ENCODE measurements at places on chromosomes 1 and 21.

- no peak for DNase-seq
These were observed 74.9 kb downstream of the MIS18A start for GRCh38 chr21:32203877-32204480.

GRCh38 chr1:158248771-158249170 lies 5.5 kb upstream of the CD1A start:
- DNase-seq: no peak

DNA sequence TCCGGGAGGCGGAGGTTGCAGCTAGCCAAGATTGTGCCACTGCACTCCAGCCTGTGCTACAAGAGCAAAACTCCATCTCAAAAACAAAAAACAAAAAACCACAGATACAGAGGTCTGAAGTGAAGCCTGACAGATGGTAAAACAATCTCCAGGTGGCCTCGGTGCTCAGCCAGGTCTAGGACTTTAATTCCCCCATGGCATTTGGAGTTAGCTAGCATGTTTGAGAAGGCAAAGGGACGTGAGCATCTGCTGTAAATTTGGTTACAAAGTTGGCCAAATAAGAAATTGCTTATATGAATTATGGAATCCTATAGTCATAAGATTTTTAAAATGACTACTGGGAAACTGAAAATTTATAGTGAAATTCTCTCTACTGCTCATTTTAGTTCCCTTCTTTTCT lies 98.3 kb upstream of the FMN2 start:
- DNase-seq: no peak

- no peak for DNase-seq
These were observed at the start of gene MROH7 for GRCh38 chr1:54640863-54641836. Gene MROH7, plus strand, starts transcription at chr1:54641786. Its CDS starts 11,141 bp downstream, at chr1:54652927.

DNA sequence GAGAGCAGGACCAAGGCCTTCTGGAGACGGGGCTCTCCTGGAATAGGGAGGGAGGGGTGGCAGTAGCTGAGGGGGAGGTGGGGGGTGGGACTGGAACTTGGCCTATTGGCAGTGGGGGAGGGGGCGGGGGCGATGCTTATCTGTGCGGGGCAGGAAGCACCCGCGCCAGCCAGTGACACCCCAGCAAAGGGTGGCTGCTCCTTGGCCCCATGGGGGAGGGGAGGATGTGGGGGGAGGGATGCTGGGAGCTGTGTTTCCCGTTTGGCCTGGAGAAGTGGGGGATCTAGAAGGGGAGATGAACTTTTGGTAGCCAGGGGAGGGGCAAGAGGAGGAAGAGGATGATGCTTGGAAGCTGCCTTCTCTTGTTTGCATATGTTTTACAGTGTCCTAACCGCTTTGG lies 11.0 kb downstream of the ZBTB7B start:
- peak; percentile 30 for DNase-seq

DNA sequence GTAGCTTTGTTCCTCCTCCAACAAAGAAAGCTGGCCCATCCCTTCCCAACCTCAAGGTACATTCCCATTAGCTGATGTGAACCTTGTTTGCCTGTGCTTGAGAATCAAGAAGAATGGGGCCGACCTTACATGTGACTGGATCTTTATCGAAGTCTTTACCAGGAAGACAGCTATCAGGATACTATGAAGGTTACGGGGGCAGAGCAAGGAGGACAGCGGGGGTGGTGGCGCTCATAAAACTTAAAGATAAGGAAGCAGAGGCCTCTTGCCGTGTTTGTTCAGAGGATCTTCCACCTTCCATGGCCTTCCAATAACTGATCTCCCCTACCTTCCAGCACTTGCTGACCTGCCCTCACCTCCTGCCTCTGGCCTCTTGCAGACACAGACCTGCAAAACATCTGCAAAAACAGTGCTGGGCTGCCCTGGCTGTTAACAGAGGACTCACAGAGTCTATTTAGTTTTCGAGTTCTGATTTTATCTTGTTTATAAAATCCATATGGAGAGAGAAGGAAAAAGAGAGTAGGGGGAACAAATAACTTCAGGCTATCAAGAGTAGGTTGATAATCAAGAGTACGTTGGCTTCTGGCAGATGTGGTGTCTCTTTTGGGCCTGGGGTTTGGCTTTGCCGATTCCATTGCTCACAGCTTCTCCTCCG lies 198.0 kb downstream of the HUNK start:
- DNase-seq: no peak

GRCh38 chr1:27564710-27565649 lies 39.0 kb downstream of the AHDC1 start:
- DNase-seq: no peak

GRCh38 chr1:83860490-83861221 lies 138.3 kb downstream of the TTLL7 start:
- peak; percentile 68 for DNase-seq

GRCh38 chr1:240672132-240672811 lies 60.3 kb upstream of the GREM2 start:
- no peak for DNase-seq

DNA sequence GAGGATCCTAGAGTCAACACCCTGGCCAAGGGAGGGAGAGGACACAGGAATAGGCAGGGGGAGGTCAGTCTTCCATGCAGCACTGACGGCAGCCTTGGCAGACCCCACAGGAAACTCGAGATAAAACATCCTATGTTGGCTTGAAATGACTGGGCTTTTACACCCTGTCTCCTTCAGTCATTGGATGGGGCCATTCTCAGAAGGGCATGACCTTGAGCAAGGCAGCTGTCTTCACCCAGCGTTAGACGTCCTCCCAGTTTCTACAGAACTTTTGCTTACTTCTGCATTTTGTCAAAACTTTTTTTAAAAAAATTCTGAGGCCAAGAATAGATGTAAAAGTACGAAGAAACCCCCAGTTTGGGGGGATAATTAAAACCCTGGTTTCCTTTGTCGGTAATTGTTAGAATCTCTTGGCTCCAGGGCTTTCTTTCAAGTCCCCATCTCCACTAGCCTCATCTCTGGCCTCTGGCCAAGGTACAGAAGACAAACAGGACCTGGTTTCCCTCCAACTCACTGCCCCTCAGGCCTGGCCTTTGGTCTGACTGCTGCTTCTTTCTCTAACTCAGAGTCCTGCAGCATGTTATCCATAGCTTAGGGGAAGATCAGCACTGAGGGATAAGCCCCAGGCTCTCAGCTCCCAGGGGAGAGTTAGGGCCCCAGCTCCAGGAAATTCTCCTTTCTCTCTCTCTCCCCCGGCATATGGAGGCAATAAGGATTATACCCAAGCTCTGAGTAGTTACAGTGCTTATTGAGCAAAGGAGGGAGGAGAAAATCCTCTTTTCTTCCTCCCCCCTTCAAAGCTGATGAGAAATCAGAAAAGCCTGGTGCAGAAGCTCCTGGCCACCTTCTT lies 51.6 kb upstream of the KCND3 start:
- no peak for DNase-seq

DNA sequence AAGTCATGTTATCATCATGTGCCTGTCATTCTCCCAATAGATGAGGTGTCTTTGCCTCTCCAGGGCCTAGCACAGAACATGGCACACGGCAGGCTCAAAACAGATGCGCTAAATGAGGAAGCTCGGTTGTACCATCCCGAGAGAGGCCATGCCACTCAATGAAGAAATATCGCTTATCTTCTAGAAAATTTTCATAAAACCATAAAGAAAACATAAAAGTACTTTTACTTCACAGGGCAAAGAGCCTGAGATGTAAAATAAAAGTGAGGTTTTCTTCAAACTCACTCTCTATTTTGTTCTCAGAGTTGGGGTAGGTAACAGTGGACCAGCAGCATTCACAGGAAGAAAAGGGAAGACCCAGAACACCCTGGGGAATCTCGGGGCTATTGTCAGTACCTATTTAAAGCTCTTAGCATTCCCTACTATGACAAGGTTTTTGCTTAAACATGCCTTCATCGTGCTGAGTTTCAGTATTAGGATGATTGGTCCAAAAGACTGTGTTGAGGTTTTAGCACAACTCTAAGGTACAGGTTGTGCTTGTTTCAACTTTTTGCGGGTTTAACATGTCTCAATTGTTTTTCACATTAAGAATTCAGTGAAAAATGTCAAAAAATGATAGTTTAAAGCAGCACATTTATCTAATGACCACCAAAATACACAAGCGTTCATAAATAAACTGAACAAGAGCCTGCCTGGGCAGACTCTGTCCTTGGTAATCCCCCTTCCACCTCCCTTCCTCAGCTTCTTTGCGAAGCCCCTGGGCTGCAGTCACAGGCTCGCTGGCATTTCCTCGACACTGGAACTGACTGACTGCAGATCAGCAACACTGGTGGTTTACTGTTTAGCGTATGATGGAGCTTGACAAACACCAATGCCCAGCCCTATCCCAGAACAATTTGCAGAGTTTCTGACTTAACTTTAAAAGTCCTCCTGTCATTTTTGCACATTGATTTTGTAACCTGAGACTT lies 55.6 kb downstream of the COQ8A start:
- DNase-seq: no peak

DNA sequence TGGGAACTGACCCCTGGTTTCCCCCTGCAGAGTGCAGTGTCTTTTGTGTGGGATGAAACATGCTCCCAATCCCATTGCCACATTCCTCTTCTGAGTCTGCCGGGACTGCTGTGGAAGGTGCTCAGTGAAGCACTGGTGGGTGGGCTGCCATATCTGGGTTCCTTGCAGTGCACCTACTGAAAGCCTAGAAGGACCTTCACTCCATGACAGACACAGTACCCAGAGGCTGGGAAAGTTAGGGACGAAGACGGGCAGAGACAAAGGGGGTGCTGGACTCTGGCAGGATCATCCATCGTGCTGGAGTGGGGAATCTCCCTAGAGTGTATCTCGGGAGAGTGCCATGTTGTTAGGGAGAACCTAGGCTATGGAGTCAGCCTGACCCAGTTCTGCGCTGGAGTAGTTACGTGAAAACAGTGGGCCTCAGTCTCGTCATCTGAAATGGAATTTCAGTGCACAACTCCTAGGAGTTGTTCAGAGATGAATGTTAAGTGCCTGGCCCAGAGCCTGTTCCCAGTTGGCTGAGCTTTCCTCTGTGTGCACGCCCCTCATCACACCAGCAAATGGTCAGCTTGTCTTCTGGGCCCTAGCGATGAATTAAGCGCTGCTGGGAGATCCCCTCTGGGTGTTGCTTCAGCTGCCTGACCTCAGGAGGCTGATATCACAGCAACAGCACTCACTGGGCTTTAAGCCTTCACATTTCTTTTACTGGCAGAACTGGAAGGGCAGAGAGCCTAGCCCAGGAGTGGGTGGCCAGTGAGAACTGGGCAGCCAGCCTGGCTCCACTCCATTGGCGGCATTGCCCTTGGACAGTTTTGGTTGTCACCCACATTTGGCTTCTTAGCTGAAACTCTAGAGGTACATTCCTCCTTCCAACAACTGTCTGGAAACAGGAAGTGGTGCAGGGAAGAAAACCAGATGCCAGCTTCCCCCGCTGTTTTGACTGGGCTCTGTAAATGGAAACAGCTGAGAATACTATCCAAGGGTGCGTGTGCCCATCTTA lies 479.8 kb upstream of the VAMP3 start:
- no peak for DNase-seq

DNA sequence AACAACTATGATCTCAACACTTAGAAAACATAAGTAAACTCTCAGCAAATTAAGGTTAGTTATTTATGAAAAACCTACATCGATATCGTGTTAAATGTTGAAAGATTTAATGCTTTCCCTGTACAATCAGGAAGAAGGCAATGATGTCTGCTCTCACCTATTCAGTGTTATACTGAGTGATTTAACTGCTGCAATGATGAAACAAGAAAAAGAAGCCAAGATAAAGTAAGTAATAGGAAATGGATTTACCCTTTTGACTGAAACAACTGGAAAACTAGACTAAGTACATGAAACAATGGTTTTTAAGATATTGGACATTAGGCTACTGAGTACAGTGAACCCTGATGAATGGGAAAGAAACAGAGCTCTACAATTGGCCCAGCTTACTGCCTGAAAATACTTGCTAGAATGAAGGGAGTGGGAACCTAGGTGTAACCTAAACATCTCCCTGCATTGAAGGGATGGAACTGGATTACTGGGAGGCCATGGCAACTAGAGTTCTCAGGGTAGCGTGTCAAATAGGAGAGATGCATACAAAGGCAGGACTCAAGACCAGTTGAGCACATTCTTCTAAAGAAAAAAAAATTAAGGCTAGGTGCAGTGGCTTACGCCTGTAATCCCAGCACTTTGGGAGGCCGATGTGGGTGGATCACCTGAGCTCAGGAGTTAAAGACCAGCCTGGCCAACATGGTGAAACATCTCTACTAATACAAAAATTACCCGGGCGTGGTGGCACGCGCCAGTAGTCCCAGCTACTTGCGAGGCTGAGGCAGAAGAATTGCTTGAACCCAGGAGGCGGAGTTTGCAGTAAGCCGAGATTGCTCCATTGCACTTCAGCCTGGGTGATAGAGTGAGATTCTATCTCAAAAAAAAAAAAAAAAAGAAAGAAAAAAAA lies 37.3 kb downstream of the SNRPE start:
- no peak for DNase-seq

Data from CD4-positive, alpha-beta T cell treated with Interleukin-2 at 100 ng/mL for 4 hours (primary cell).